AG10803 (cell line): ENCODE measurements at places on chromosomes 4 and X.
A peak's percentile ranks its signal among the peaks of the same experiment; 100 is the strongest.

DNA sequence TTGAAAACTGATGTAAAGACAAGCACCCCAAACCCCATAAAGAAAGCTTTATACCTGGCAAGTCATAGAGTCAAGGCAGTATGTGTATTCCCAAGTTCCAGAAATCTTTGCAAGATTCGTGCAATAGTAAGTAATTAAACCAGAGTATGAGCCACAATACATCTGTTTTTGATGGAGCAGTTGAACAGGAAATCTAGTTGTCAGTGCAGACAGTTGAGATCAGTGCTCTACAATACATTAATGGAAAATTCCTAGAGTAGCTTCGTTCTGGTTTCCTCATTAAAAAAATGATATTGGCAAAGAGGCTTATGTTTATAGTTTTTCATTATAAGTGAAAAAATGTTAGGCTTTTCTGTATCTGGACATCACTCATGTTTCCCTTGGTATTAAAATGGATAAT is 575.3 kb downstream of the TRIML1 start:
- peak; percentile 81 for DNase-seq

GRCh38 chr4:138702190-138702824 is 313.3 kb upstream of the NOCT start:
- DNase-seq: no peak

DNA sequence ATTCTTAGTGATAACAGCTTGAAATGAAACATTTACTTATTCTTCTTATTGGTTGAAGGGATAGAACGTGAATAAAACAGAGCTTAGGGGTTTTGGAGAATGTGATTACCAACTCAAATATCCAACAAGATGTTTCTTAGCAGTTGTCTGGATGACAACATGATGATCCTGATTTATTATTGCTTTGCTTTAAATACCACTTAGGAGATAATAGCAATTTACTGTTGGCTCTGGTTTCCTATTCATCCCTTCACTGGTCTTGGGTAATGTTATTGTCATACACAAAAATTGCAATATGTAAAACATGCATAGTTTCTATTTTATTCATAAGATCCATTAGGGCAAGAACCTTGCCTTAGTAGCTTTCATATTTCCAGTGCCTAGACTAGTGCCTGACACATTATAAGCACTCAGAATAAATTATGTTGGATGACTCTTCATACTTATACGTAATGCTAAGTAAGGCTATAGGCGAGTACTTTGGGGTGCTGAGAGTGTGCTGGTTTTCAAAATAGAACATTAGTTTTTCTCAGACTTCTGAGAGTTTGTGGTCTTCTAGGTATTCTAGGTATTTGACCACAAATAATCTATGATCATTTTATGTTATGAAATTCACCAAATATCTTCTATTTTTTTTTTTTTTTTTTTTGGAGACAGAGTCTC is 58.6 kb upstream of the PGRMC2 start:
- DNase-seq: peak; percentile 60

GRCh38 chrX:14030174-14030530 is 460 bp upstream of the GEMIN8 start:
- peak; percentile 58 for DNase-seq

- no peak for DNase-seq
Observed at GRCh38 chr4:102780476-102781144, 19.8 kb upstream of the MANBA start.

DNA sequence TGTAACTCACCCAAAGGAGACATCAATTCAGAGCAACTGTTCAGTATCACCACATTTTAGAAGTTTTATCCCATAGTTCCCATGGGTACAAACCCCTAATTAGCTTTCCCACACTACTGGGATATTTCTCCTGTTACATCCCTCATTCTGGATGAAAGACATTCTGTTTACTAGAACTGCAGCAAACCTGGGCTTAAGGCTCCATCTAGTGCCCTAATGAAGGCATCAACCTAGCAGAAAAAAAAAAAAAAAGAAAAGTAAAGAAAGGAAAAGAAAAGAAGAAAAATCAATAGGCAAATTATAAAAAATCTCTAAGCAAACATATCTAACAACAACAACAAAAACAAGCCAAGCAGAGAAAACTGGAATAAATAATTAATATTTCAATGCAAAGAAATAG is 133.7 kb upstream of the CPXCR1 start:
- DNase-seq: no peak

DNA sequence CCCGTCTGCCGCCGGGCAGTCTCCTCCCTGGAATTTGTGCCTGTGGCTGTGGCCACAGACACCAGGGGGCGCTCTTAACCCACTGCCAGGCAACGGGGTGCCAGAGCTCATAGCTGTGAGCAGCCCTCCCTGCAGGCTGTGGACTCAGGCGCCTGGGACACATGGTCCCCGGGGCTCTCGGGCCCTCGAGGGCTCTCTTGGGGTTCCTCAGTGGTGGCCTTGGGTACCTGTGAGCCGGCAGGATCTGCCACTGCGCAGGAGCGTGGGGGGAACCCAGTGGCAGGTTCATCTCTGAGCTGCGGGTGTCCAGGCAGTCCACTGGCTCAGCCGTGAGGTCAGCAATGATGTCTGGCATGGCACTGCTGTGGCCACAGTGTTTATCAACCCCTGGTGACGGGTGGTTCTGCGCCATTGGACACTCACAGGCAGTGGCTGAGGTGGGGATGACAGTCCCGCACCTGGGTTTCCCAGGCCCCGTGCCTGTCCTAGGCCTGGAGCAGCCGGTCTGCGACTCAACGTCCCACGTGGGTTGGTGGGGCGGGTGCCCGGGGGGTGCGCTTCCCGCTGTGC is 37.2 kb downstream of the PCGF3 start:
- peak; percentile 42 for DNase-seq
